ENCODE measurements at places on chromosomes 4 and X.

GRCh38 chr4:96149894-96150293 is 310.0 kb downstream of the PDHA2 start:
- no peak for DNase-seq

DNA sequence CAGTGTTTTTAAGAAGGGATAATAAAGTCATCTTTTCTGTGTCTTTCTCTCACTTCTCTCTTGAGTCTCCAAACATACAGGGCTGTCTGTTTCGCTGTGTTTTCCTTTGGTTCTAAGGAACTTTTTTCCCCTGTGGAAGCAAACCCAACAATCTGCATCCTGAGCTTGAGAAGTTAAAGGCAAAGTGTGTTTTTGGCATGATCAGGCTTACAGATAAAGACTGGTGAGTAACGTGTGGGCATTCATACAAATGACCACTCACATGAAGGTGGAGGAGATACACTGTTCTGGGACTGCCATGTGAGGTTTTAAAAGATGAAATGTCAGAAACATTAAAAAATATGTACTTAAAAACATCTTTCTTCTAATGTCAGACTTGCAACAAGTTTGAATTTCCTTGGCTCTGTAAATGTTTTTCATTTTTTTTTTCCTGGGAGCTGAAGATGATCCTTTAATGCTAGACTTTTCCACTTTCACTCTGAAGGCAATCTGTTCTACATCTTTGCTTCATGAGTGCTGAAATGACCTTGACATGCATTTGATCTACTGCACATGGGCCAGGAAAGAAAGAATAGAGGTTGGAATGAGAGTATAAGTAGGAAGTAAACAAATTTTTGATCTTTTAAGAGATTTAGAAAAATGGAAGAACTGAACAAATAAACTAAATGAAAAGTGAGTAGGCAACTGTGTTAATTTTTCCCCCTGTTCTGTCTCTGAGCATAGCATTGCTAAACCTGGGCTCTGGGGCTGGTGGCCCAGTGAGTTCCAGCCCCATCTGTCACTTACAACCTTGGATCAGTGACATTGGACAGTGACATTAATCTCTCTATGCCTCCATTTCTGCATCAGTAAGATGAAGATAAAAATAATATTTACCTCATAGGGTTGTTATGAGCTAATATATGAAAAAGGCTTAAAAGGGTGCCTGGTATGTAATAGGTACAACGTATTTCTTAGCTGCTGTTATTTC is 151.1 kb upstream of the TBC1D9 start:
- no peak for DNase-seq

DNA sequence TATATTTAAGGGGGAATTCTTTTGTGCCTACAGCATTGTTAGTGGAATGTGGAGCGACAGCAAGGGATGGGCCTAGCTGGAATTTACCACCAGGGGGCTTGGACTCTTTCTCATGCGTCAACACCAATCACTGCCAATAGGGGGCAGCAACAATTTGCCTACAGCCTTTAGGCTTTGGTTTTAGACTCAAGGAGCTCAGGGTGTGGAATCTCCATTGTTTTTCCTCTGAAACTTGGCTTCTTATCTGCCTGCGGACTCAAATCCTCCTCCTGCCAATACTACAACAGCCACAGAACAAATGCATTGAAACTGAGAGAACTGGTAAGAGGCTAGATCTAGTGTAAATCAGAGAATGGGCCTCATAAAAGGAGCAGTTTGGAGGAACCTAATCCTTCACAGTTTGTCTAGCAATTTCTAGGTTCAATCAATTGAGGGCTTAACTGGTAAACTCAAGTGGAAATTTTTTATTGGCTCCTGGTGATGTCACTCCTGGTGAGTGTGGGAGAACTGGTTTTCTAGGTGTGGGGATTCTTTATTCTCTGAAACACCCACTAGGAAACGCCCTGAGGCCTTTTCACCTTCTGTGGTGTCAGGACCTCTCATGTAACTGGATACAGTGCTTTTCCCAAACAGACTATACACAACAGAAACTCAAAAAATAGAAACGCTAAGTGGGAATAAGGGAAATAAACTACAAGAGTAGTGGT is 27.9 kb upstream of the TMSB4X start:
- no peak for DNase-seq

DNA sequence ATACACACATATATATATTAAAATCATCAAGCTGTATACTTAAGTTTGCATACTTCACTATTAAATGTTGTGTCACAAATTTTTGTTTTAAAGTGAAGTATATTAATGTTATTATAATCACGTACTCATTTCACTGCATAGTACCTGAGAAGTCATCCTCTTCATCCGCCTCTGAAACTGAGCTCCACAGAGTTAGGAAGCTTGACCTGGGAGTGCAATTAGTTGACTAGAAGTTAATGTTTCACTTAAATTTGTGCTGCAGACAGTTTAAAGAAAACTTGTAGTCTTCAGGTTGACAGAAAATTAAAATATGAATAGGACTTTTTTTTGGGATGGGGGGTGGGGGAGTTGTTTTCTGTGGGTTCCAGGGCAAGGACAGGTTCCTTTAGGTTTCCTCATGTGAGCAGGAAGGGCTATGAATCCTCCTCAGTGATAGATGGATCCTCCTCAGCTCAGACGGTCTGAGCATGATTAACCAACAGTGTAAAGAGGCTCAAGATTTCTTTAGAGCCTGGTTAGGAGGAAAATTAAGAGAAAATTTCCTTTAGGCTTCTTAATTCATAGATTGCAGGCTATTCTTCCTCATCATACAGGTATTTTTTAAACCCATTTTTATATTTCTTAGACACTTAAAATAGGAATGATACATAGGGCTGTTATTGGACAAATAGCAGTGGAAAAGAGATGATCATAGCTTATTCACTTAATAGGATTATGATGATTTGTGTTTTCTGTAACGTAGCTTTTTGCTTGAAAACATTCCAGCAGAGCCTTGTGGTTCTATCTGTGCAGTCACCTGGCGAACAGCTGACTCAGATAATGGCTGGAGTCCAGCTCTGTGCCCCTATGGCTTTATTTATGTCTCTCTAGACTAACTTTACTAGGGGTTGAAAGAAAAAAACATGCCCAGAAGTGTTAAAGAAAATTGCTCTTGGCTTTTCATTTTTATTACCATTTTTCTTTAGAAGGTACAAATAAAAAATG is 102.7 kb downstream of the SLC4A4 start:
- no peak for DNase-seq

DNA sequence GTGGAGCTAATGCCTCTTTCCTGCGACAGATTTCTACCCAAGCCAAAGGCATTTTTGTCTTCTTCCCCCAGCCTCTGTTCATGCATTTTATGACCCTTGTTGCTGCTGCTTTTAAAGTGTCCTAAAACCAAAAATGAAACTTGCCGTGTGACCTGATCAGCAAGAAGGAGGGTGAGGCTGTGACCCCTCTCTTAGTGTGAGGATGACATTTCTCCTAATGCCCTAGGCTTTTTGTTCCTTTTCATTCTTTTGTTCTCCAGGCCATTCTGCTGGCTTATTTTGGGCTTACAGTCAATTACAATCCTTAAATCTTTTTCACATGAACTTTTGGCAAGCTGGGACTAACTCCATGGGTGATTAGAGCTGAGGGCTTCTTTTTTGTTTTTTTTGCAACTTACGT is 34.4 kb downstream of the PTTG2 start:
- no peak for DNase-seq

- DNase-seq = no peak
These were observed 55.1 kb upstream of the BCOR start for GRCh38 chrX:40152741-40153344.

DNA sequence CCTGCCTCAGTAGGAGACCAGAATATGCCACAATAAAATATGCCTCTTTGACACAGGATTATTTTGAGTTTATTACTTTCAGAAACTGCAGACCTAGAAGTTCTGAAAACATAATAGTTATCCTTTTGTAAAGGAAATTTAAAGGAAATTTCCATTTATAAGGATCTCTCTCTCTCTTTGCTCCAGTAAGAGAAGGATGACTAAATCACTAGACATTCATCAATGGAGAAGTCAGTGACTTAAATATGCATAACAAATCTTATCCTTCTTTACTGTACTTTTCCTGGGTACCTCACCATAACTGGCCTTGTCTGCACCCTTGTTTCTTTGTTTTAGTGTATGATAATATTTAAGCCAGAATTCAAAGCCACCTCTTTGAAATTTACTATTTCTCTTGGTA is 28.3 kb upstream of the OPHN1 start:
- DNase-seq = no peak

GRCh38 chr4:176988226-176988625 is 195.5 kb upstream of the VEGFC start:
- no peak for DNase-seq

DNA sequence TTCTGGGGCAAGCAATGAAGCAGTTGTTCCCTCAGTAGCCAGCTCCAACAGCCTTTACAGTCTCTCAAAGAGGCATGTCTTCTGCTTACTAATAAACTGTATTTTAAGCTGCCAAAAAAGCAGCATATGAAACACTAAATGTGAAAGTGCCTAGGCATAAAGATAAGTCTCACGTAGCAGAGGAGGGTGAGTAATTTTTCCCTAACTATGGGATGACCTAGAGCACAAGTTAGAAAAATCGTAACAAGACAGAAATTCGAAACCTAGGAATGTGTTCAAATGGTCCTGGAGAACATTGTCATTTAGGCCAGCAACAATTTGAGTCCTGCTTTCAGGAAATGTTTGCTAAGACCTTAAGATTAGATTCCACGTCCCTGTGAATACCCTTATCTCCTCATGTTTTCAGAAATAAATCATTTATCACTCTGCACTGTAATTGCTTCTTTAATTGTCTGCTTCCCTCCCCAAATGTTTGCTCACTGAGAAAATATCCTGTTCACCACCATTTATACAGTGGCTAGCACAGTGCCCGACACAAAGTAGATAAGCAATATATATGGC is 222.2 kb downstream of the KCNIP4 start:
- DNase-seq = no peak

DNA sequence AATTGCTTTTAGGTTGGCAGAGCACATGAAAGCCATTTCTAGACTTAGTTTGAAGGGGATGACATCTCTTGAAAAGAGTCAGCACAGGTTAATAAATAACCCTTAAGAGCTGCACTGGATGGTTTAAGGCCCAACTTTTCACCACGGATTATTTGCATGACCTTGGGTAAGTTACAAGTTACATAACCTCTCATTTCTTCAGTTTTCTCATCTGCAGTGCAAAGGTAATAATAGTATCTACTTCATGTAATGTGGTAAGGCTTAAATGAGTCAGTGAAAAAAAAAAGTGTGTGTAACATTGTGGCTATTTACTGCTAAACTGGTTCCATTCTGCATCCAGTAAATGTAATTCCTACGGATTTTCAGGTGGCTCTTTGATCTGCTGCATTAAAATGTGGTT is 715.8 kb downstream of the CCSER1 start:
- DNase-seq = no peak

DNA sequence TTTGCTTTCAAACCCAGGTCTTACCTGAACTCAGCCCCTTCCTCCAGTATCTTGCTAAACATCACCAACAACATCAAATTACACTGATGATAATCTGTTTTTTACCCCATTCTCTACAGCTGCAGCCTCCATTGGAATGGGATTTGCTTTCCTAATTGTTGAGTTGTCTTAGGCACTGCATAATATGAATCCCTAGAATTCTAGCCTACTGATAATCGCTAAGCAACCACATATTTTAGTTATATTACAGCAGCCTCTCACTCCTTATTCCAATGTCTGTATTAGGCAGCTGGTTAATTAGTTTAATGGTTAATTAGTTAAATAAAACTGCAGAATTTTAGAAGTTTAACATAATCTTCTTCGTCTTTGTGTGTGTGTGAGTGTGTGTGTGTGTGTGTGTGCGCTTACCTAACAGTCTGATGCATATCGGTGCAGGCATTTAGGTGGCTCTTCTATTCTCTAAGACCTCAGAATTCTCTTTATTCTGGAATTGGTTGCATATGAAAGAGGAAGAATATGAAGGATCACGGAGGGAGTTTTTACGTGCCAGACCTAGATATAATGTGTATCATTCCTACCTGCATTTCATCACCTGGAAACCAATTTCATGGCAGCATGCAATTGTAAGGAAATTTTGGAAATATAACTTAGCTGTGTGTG is 5.3 kb upstream of the COMMD8 start:
- no peak for DNase-seq

DNA sequence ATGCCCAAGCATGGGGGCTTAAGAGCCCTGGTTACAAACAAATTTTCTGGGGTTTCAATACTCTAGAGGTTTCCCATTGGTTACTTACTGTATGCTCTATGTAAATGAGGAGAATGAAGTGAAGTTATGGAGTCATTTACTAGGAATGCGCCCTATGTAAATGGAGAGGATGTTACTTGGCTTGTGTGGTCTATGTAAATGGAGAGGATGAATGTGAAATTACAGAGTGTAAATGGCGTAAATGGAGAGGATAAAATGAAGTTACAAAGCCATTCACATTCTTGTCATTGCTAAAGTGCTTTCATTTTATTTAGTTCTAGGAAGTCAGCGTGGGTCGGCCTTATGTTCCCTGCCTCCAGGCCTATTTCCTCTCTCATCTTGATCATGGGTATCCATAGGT is 810.5 kb upstream of the ADGRL3 start:
- no peak for DNase-seq

- no peak for DNase-seq
These were observed 956.9 kb upstream of the NDST4 start for GRCh38 chr4:116070283-116070682.

GRCh38 chrX:151019856-151020255 is 36.7 kb downstream of the HMGB3 start:
- no peak for DNase-seq

DNA sequence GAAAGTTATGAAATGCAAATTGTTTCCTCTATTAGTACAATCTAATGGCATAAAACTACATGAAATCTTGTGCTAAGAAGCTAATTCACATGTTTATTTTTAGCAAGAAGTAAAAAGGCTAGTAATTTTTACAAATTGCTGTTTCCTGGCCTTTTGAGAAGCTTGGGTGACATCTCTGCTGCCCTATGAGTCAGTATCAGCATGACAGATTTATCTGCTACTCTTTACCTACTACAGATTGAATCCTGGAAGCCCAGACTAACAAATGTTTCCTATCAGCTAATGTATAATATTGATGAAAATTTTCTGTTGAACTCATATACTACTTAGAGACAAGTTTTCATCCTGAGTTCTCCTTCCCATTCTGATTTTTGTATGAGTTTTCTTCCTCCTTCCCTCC is 232.4 kb downstream of the DCTD start:
- DNase-seq = no peak

DNA sequence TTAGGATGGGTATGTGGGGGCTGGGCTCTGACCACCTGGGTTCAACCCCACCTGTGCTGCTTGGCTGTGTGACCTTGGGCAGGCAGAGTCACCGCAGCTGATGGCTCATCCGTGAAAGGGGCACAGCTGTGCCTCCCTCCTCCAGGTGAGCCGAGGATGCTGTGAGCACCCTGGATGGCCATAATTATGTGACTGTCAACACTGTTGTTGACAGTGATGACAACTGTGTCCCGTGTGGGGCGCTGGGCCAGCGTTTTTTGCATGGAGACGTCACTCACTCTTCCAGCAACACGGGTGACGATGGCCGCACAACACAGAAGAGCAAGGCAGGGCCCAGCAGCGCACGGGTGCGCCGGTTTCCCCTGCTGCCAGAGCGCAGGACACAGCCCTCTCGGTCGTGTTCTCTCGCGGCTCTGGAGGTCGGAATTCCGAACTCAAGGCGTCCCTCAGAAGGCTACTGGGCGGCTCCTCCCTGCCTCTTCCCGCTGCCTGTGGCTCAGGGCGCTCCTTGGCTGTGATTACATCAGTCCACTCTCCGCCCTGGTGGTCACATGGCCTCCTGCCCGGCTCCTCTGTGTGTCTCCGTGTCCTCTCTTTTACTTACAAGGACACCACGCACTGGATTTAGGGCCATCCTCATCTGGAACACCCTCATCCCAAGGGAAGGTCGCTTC is 1.3 kb downstream of the SH3TC1 start:
- DNase-seq = no peak

GRCh38 chr4:42558156-42558555 is 98.7 kb downstream of the ATP8A1 start:
- DNase-seq = no peak

GRCh38 chrX:71198066-71198465 is 25.0 kb upstream of the GJB1 start:
- DNase-seq = no peak

All from mesenteric fat pad (tissue), 1 donor.